ENCODE measurements at places on chromosomes 4 and X. TPM values are rescaled to one million over a fixed set of nuclear protein-coding genes. Genes with fewer than 3 reads are reported as not detected.

DNA sequence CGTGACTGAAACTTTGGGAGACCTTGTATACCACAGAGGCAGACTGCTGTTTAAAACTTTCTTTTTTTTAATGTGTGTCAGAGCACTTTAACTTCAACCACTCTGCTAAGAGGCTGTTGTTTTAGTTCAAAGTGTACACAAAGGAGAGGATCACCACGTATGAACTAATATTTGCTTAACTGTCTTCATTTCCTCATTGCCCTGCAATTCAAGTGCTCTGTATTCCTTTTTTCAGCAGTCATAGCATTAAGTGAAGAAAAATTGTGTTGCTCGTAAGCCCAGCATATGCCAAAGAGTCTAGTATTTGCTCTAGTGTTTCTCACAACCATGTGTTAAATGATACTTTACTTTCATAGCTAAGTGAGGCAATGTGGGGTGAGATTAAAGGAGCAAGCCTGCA, 63.0 kb upstream of the HHIP start:
- DNase-seq: no peak

Gene BBS12
- total RNA-seq: 3.1 TPM

GRCh38 chrX:3638280-3638873, 75.1 kb downstream of the PRKX start:
- no peak for DNase-seq

DNA sequence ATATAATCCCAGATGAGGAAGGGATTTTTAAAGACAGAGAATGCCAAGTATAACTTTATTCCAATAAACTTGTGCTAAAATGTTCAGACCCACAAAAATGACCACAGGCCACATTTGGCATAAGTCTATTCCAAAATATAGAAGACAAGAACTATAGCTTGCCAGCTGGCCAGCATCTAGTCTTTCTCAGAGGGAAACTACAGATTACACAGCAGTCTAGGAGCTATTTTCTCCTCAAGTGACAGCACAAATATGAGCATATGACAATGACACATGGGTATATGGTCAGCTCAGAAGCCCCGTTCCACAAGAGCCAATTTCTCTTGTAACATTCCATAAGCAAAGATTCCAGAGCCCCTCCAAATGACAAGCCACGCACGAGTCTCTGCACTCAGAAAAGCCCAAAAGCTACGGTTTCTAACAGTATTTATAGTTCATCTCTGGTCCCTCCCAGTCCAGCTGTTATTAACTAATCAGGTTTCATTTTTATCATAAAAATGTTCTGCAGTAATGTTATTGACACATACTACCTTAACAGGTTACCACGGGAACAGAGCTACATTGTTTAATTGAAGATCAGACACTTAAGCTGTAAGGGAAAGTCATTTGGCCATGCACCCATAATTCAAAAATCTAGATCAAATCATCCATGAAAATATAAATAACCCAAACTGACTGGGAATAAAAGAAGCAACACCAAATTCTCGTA, 70.3 kb downstream of the RAB28 start:
- DNase-seq: no peak

GRCh38 chrX:152902502-152902820, 4.6 kb downstream of the ZNF185 start:
- DNase-seq: no peak

Gene GYPE
- total RNA-seq: 1.5 TPM

- DNase-seq: no peak
Measured at GRCh38 chr4:37516057-37516775, 170.0 kb downstream of the RELL1 start.

GRCh38 chr4:112120021-112120420, 25.2 kb upstream of the FAM241A start:
- no peak for DNase-seq

DNA sequence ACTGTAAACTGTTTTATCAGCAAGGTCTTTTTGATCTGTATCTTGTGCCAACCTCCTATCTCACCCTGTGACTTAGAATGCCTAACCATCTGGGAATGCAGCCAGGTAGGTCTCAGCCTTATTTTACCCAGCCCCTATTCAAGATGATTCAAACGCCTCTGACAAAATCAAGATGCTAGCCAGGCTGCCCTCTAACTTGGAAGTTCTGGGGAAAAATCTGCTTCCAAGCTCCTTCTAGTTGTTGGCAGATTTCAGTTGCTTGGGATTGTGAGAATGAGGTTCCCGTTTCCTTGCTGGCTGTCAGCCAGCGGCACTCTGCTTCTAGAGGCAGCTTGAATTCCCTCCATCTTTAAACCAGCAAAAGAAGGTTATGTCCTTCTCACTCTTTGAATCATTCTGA, 34.7 kb downstream of the LUZP4 start:
- no peak for DNase-seq

DNA sequence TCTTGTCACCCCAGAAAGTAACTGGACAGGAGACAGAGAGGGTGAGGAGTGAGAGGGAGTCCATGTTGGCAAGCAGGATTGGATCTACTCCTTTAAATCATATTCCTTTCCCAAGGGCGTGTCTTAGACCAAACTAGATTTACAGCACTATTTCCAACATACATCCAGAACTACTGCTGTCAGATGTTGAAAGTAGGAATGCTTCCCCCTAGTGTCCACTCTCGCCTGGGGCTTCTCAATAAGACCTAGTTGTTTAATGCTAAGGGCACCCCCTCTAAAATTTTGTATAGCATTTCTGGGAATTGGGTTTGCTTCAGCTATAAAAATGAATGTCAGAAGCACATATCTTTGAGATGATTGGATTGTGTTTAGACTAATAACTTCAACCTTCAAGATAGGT, 13.3 kb downstream of the OFD1 start:
- DNase-seq: no peak

GRCh38 chrX:30910124-30910860, 21.2 kb upstream of the TAB3 start:
- no peak for DNase-seq

Gene PNMA3
- 0.14 TPM for total RNA-seq

GRCh38 chrX:10608099-10608498, 12.3 kb downstream of the MID1 start:
- no peak for DNase-seq

DNA sequence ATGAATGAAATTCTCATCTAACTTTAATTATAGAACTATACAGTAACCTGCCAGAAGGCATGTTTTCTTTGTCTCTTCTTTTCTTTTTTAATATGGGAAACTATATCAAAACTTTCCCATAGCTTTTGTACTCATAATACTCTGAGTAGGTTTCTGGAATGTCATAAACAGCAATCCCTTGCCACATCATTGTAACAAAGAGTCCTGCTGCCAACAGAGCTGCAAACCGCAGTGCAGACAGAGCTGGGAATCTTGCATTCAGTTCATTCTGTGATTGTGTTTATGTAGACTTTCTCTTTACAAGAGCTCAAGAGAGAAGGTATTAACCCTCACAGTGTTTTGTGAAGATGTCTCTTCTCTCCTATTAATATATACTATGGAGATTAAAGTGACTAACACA, 304.4 kb upstream of the SLIT2 start:
- no peak for DNase-seq

Gene EDA
- total RNA-seq: 6.8 TPM

GRCh38 chr4:137067735-137068134, 464.6 kb downstream of the PCDH18 start:
- DNase-seq: no peak

- no peak for DNase-seq
Measured at GRCh38 chr4:110735686-110736085, 112.8 kb upstream of the PITX2 start.

Data from posterior vena cava (tissue), 2 donors.